ENCODE measurements at places on chromosomes 6 and 20. TPM values are rescaled to one million over a fixed set of nuclear protein-coding genes. Genes with fewer than 3 reads are reported as not detected.

DNA sequence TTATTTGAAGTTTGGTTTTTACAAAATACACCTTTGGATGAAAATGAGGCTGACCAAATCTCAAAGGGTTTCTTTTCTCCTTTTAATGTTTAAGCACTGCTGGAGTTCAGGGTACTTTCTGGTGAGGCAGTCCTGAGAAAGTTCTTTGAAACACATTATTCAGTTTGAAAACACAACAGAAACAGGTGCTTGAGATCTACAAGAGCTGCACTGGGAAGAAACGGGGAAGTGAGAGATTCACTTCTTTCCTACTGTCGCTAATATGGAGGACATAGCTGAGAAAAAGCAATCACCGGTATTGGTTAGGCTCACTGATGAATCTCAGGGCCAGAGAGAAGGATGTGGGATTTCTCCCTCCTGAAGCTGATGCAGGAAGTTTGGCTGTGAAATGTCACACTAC lies 22.9 kb upstream of the TMEM170B start:
- DNase-seq, result no peak

DNA sequence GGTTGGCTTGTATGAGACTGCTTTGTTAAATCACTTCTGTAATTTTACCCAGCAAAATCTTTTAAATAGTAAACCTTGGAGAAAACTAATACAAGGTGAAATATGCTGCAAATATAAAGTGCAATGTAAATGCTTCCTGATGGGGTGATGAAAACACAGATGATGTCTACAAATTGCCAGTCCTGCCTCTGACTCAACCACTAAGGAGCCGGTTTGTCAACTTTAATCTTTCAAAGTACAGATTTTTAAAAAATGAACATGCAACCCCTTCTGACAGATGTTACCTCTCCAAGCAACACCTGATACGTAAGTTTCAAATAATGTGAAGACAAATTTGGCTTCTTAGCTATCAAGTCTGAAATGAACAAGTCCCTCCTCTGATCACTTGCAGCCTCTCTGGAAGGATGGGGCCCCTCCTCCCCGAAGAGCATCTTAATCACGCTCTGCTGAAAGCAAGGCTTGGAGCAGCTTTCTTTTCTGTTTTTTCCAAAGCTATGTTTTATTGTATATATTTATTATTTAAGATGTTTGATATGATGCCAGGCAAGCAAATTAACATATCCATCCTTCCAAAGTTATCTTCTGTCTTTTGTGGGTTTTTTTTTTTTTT lies 196.0 kb downstream of the MYLK4 start:
- no peak for DNase-seq

DNA sequence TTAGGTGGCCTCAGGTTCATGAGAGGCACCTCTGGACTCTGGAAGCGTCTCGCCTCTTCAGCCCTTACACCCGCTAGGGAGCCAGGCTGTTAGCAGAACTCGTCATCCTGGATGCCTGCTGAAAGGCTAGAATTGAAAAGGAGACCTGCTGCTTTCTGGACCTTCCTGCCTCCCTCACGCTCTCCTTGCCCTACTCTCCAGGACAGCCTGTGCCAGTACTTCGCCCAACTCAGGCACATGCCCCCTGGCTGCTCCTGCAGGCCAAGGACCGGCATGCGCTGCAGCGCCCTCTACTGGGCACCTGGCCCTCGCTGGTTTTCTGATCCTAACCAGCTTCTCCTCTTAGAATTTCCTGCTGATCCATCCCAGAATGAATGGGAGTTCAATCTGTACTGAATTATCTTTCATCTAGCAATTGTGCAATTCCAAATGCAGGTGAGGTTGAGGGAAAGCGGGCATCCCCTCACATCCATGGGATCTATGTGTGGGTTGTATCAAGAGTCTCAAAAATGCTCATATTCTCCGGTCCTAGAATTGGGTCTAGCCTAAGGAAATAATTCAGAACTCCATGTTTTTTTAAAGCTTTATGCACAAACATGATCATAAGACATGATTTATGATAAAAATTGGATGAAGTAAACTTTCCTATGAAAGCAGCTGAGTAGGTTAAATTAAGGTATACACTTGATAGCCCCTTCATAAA lies 78.0 kb downstream of the PTPN1 start:
- no peak for DNase-seq

- DNase-seq, result no peak
Observed at GRCh38 chr6:130896249-130896648, 69.0 kb downstream of the SMLR1 start.

GRCh38 chr6:166259296-166259977 lies 48.8 kb downstream of the PRR18 start:
- no peak for DNase-seq

DNA sequence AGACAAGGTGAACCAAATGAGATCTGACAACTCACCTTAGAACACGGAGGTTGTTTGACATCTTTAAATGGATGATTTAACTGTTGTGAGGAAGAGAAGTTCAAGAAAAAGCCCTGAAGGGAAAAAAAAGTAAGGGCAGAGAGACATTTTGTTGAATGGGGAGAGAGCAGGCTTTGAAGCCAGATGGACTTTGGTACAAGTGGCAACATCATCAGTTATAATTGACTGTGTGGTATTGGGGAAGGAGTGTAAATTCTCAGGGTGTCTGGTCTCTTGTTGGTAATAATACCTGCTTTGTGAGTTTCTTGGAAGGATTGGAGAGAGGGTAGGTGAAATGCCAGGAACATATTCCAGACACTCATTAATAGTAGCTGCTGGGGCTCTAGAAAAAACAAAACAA lies 21.6 kb downstream of the OGFRL1 start:
- DNase-seq, result no peak

Gene PCSK2
- 18.1 TPM for total RNA-seq

Gene COL9A1
- not detected for total RNA-seq

Gene DPPA5
- not detected for total RNA-seq

Gene SCRT2
- total RNA-seq, result not detected
